ENCODE measurements at places on chromosomes 2 and 18.

DNA sequence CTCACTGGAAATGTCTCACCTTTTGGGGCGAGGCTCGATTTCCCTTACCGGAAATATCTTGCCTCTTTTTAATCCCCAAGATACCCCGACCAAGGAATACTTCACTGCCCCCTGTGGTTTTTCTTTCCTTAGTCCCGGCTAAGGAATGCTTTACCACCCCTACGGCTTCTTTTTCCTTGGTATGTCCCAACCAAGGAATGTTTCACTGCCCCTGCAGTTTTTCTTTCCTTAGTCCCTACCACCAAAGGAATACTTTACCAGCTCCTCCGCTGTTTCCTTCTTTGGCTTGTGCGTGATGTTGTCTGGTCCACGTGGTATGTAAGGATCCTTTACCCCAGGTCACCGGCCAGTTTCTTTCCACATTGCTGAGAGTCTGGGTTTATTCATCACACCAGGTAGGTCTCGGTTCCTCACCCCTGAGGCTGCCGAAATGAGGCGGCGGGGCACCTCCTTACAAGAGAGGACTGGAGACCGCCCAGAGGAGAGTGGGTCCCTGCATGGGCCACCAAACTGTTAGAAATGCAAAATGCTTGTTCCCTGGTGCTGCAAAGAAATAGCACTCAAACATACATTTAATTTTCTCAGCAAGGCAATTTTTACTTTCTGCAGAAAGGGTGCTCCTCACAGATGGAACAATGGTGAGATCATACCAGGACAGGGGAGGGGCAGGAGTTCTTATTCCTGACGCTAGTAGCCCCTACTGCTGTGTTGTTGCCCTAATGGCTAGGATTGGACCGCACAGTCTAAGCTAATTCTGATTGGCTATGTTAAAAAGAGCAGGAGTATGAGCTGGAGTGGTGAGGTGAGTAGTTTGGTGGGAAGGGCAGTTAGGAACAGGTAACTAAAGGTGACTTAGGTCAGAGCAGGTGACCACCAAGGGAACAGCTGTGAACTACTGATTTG is 33.4 kb upstream of the CLASP1 start:
- DNase-seq = no peak

- DNase-seq = no peak
Measured at GRCh38 chr2:176149481-176149938, 1.8 kb upstream of the HOXD4 start.

DNA sequence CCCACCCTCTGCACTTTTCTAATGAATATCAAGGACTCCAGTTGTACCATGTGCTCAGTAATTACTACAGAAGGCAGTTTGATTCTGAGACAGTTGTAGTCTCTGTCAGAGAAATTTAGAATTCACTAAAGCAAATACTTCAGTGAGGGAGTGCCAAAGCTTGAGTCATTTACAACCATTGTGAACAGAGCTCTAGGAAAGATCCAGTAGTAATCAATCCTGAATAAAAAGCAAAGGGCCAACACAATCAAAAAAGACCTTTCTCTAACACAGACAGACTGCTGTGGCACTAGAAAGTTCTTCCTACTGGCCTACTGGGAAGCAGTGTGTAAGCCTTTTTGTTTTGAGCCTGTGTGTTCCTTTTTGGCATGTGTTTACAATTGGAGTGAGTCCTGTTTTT is 135.6 kb upstream of the UNC80 start:
- DNase-seq = peak; percentile 61

- no peak for DNase-seq
Measured at GRCh38 chr18:23884681-23885375, 129.7 kb upstream of the TTC39C start.

GRCh38 chr2:28391564-28392296 is 928 bp upstream of the FOSL2 start:
- DNase-seq = no peak

DNA sequence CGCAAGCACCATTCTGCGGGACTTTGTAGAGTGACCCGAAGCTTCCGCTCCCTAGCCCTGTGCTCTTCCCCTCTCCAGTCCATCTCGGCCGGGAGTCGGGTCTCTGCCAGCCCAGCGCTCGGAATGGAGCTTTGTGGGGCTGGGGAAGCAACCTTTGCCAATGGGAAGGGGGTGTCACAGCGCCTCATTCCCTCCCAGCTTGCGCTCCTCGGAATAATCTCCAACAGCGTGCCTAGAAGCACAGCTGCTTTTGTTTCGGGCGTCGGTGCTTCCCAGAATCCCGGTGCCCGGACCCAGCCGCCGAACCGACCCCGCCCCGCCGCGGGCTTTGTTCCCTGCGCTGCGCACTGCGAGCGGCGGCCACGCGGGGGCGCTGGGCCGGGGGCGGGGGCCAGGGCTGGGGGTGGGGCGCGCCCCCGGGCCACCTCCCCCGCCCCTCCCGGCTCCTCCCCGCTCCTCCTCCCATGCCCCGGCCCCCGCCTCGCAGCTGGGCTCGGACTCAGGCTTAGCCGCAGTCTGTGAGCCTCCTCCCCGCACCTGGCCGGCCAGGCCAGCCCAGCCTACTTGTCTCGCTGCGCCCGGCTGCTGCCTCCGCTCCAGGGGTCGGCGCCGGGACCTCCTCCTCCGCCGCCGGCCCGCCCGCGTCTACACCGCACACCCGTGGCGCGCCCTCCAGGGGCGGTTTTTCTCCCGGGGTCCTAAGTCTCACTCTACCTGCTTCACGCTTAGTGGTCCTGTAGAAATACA is 77.7 kb upstream of the SMAD2 start:
- no peak for DNase-seq
